Activated naive CD8-positive, alpha-beta T cell treated with anti-CD3 and anti-CD28 coated beads, Interleukin-2, amount 10 ng/mL, durations not matched to agents 7 days and 5 days (primary cell): ENCODE measurements at places on chromosomes 4 and X.

- H3K4me1 ChIP-seq: no peaks in the 10 kb centered on the region
- peak overlapping the region; percentile 25 for H3K4me3 ChIP-seq
- no peak for DNase-seq
- peaks cover 46% of the 10 kb centered on the region for H3K27me3 ChIP-seq
- H3K36me3 ChIP-seq: no peaks in the 10 kb centered on the region
- no peak overlapping the region for H3K27ac ChIP-seq
Measured at GRCh38 chrX:11663875-11664210, 1.9 kb downstream of the ARHGAP6 start.

- no peak overlapping the region for H3K4me3 ChIP-seq
- H3K4me1 ChIP-seq: no peaks in the 10 kb centered on the region
- no peaks in the 10 kb centered on the region for H3K27me3 ChIP-seq
- H3K36me3 ChIP-seq: no peaks in the 10 kb centered on the region
Measured at GRCh38 chrX:69289046-69289792, 124.0 kb upstream of the PJA1 start.

DNA sequence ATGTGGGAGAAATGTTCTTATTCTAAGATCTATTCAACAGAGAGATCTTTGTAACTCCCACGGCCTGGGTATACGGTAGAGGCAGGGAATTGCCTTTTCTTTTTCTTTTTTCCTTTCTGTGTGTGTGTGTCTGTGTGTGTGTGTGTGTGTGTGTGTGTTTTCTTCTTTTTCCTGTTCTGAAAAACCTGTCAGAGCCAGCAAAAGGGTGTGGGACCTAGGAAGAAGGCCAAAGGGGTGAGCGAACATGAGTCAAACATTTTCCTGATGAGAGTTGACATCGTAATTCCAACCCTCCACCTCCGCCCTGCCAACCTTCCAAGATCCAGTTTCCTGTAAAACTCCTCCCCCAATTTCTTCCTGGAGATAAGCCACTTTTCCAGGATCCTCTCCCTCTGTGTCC, 2.8 kb upstream of the CHIC2 start:
- no peak overlapping the region for H3K4me3 ChIP-seq
- peaks cover 15% of the 10 kb centered on the region for H3K4me1 ChIP-seq
- peaks cover 2% of the 10 kb centered on the region for H3K36me3 ChIP-seq
- H3K27me3 ChIP-seq: peaks cover 5% of the 10 kb centered on the region

DNA sequence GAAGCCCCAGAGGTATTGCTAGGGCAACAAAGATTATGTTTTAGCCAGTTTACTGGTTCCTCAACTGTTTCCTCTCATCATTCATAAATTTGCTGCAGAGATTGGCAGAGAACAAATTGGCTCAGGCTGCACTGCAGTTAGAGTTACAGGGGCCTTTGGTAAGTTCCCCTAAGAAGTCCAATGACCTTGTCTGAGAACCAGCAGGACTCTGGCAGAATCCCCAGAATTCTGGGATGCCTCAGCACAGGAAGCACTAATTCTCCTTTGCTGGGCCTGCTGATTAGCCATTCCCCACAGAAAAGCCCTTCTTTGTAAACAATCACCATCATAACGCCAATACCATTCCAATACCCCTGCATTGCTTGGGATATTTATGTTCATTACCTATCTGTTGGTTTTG, 151.3 kb downstream of the USP46 start:
- no peaks in the 10 kb centered on the region for H3K36me3 ChIP-seq
- DNase-seq: no peak
- peaks cover 3% of the 10 kb centered on the region for H3K27me3 ChIP-seq

- no peaks in the 10 kb centered on the region for H3K36me3 ChIP-seq
- H3K27ac ChIP-seq: no peak overlapping the region
Measured at GRCh38 chr4:158163941-158164767, 8.7 kb downstream of the GASK1B start.

- DNase-seq: no peak
- H3K27me3 ChIP-seq: no peaks in the 10 kb centered on the region
- H3K4me1 ChIP-seq: no peaks in the 10 kb centered on the region
- no peaks in the 10 kb centered on the region for H3K36me3 ChIP-seq
- no peak overlapping the region for H3K27ac ChIP-seq
- no peak overlapping the region for H3K4me3 ChIP-seq
Measured at GRCh38 chrX:104665691-104666090, 99.7 kb downstream of the IL1RAPL2 start.

GRCh38 chr4:47154816-47155370, 123.5 kb downstream of the GABRB1 start:
- H3K27ac ChIP-seq: no peak overlapping the region
- no peak overlapping the region for H3K4me3 ChIP-seq
- H3K36me3 ChIP-seq: no peaks in the 10 kb centered on the region
- DNase-seq: no peak
- H3K27me3 ChIP-seq: peaks cover 10% of the 10 kb centered on the region
- no peaks in the 10 kb centered on the region for H3K4me1 ChIP-seq

DNA sequence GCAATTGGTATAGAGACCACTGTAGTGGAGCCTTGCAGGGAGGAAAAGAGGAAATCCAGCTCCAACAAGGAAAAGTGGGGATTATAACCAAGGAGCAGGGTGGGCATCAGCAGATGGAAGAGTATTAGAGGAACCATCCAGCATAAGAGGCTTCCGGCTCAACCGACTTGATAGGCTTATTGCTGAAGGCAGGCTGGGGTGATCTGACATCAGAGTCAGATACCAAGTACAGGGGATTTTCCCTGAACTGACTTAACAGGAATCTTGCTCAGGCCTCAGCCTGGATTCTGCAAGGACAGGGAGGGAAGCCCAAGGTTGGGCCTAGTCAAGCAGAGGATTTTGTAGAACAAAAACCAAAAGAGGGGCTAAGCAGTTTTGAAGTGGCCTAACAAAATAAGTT, 129.6 kb downstream of the DCLK2 start:
- H3K27ac ChIP-seq: no peak overlapping the region
- no peak overlapping the region for H3K4me3 ChIP-seq

- H3K4me3 ChIP-seq: no peak overlapping the region
- H3K27ac ChIP-seq: no peak overlapping the region
- no peaks in the 10 kb centered on the region for H3K36me3 ChIP-seq
- no peaks in the 10 kb centered on the region for H3K27me3 ChIP-seq
- no peaks in the 10 kb centered on the region for H3K4me1 ChIP-seq
- no peak for DNase-seq
Measured at GRCh38 chr4:103634236-103634635, 85.5 kb downstream of the TACR3 start.

DNA sequence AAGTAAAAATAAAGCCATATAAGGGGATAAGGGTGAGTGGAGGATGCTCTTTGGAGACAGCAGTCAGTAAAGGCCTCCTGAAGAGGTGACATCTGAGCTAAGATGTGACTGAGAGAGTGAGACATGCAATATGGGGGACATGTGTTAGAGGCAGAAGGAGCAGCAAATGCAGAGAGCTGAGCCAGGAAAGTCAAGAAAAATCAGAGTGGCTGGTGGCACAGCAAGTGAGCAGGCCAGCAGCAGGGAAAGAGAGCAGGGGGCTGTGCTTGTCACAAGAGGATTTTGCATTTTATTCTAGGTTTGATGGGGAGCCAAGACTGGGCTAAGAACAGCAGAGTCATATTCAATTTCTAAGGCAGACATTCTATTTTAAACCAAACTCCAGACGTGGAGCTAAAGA, 394.5 kb downstream of the KCNIP4 start:
- H3K36me3 ChIP-seq: no peaks in the 10 kb centered on the region
- no peak overlapping the region for H3K27ac ChIP-seq
- no peak overlapping the region for H3K4me3 ChIP-seq
- no peaks in the 10 kb centered on the region for H3K4me1 ChIP-seq
- no peaks in the 10 kb centered on the region for H3K27me3 ChIP-seq

GRCh38 chr4:138911909-138912703, 103.5 kb upstream of the NOCT start:
- H3K27ac ChIP-seq: no peak overlapping the region
- H3K4me1 ChIP-seq: no peaks in the 10 kb centered on the region
- no peaks in the 10 kb centered on the region for H3K27me3 ChIP-seq
- H3K4me3 ChIP-seq: no peak overlapping the region
- H3K36me3 ChIP-seq: no peaks in the 10 kb centered on the region
- DNase-seq: no peak

DNA sequence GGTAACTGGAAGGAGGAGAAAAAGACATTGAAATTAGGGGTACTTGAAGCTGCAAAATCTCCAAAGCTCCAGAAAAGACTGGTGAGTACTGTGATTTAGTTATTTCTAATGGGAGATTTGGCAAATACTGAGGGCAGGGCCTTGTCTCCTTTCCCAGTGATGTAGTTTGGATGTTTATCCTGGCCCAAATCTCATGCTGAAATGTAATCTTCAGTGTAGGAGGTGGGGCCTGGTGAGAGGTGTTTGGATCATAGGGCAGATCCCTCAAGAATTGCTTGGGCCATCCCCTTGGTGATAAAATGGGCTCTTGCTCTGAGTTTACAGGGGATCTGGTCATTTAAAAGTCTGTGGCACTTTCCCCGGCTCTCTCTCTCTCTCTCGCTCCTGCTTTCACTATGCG, 33.1 kb upstream of the GK start:
- H3K36me3 ChIP-seq: no peaks in the 10 kb centered on the region
- H3K27me3 ChIP-seq: no peaks in the 10 kb centered on the region
- no peak for DNase-seq
- H3K27ac ChIP-seq: no peak overlapping the region

DNA sequence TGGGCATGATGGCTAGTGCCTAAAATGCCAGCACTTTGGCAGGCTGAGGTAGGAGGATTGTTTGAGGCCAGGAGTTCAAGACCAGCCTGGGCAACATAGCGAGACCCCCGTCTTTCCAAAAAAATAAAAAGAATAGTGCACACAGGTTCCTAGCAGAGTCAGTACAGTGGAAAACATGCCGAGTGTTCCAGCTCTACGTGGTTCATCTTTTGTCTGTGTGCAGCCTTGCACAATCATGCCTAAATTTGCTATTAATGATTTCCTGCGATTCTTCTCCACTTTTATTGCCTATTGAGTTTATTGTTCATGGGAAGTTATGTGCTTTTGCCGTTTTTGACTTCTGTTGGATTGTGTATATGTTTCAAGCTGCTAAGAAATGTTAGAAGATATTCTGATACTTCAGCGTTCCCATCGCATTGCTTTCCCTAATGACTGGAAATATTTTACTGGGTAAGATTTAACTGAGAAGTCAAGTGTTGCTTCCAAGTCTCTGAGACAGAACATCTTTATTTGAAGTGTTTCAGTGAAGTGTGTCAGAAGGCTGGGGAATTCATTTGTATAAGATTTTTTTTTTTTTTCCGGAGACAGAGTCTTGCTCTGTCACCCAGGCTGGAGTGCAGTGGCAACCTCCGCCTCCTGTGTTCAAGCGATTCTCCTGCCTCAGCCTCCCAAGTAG, 11.3 kb downstream of the DOCK11 start:
- peaks cover 25% of the 10 kb centered on the region for H3K4me1 ChIP-seq
- DNase-seq: no peak
- no peak overlapping the region for H3K27ac ChIP-seq
- peaks cover 17% of the 10 kb centered on the region for H3K36me3 ChIP-seq
- no peak overlapping the region for H3K4me3 ChIP-seq
- no peaks in the 10 kb centered on the region for H3K27me3 ChIP-seq

DNA sequence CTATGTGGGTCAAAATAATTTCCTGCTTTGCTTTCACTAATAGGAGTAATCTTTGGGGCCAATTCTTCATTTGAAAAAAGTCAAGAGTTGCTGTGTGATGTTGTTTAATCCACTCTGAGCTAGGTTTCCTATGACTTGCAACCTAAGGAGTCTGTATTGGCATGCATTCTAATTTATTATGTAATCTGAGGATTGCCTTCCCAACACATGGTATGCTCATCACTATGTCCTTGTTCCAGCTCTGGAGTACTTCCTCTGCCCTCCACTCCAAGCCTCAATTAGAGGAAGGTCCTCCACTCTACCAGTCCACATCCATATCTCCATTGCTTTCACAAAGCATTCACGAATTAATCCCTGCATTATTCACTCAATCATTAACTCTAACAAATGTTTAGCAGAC, 56.1 kb downstream of the PPP3CA start:
- no peak overlapping the region for H3K4me3 ChIP-seq
- no peaks in the 10 kb centered on the region for H3K36me3 ChIP-seq
- H3K27me3 ChIP-seq: peaks cover 3% of the 10 kb centered on the region
- no peak overlapping the region for H3K27ac ChIP-seq
- H3K4me1 ChIP-seq: peaks cover 4% of the 10 kb centered on the region

GRCh38 chrX:142068365-142068764, 136.7 kb downstream of the MAGEC2 start:
- H3K36me3 ChIP-seq: no peaks in the 10 kb centered on the region
- no peak overlapping the region for H3K27ac ChIP-seq
- H3K4me3 ChIP-seq: no peak overlapping the region
- no peak for DNase-seq
- no peaks in the 10 kb centered on the region for H3K4me1 ChIP-seq
- no peaks in the 10 kb centered on the region for H3K27me3 ChIP-seq

GRCh38 chrX:101349193-101349562, 636 bp upstream of the TIMM8A start:
- peaks cover 4% of the 10 kb centered on the region for H3K4me1 ChIP-seq
- peak overlapping the region; percentile 87 for H3K27ac ChIP-seq
- peak overlapping the region; percentile 88 for H3K4me3 ChIP-seq
- DNase-seq: no peak
- peaks cover 4% of the 10 kb centered on the region for H3K27me3 ChIP-seq

DNA sequence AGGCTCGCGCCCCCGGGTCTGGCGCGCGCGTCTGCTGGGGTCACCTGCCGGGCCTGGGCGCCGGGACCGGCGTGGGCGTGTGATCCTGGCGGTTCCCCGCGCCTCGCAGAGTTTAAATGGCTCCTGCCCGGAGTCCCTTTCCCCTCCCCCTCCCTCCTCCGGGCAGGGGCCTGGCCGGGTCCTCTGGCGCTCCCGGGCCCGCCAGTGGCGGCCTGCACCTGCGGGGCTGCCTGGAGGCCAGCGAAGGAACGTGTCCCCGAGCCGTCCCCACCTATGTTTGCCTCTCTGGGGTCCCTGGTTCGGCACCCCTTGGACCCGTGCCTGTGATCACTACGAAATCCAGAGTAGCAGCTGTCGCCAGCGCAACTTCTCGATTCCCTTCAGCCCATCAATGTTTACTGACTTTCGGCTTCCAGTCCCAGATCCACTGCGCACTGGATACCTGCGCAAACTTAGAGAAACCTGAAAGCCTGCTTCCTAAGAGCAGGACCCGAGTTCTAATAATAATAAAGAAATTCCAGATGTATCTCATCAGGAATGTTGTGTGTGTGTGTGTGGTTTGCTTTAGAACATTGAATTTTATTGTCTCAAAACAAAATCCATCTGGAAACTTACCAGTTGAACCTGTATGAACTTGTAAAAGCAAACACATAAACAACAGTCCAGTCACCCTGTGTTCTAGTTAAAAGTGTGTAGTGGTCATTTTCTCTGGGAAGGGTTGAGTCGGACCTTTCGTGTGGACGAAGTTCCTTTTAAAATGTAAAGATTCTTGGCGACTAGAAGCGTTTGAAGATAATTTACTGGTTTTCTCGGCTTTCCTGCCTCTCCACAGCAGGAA, 788 bp downstream of the SHROOM2 start:
- DNase-seq: no peak
- peak overlapping the region; percentile 28 for H3K4me3 ChIP-seq

GRCh38 chr4:88060431-88060830, 53.0 kb downstream of the PKD2 start:
- H3K4me1 ChIP-seq: peaks cover 2% of the 10 kb centered on the region
- H3K36me3 ChIP-seq: peaks cover 15% of the 10 kb centered on the region
- no peak overlapping the region for H3K4me3 ChIP-seq
- DNase-seq: no peak
- H3K27me3 ChIP-seq: no peaks in the 10 kb centered on the region
- H3K27ac ChIP-seq: no peak overlapping the region

- peaks cover 28% of the 10 kb centered on the region for H3K4me1 ChIP-seq
- no peaks in the 10 kb centered on the region for H3K27me3 ChIP-seq
- peaks cover 45% of the 10 kb centered on the region for H3K36me3 ChIP-seq
- DNase-seq: no peak
- H3K27ac ChIP-seq: no peak overlapping the region
Measured at GRCh38 chr4:39451423-39452023, 7.2 kb downstream of the RPL9 start.

- H3K27me3 ChIP-seq: no peaks in the 10 kb centered on the region
- peaks cover 3% of the 10 kb centered on the region for H3K4me1 ChIP-seq
- no peak overlapping the region for H3K4me3 ChIP-seq
- peaks cover 5% of the 10 kb centered on the region for H3K36me3 ChIP-seq
- no peak overlapping the region for H3K27ac ChIP-seq
- no peak for DNase-seq
Measured at GRCh38 chr4:148034813-148035212, 302.9 kb downstream of the ARHGAP10 start.
